ENCODE measurements at places on chromosomes 3 and 15.

DNA sequence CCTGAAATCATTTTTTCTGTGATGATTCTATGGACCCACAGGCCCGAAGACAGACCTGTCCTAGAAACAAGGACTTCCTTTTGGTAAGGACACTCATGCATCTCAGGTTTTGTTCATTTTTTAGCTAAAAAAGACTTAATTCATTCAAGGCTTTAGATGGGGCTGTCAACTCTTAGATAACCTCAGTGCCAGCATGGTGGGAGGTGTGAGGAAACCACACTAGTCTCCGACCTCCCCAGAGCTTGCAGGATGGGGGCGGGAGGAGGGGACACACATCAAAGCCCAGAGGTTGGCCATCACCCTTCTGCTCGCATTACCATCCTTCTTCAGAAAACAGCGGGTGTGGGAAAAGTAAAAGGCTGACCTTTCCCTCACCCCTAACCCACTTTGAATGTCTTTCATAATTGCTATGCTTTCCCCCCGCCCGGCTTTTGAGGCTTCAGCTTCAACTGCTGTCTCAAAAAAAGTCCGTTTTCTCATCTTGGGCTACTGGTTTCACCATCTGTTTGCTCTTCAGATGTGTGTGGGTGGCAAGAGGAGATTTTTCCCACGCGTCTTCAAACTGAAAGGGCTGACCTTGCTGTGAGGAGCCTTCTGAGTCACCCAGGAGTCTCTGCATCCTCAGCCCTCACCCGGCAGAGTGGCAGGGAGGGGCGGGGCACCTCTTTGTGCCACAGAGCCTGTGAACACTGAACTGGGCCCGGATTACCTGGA is 27.6 kb upstream of the CXCR6 start:
- peak; percentile 94 for DNase-seq

DNA sequence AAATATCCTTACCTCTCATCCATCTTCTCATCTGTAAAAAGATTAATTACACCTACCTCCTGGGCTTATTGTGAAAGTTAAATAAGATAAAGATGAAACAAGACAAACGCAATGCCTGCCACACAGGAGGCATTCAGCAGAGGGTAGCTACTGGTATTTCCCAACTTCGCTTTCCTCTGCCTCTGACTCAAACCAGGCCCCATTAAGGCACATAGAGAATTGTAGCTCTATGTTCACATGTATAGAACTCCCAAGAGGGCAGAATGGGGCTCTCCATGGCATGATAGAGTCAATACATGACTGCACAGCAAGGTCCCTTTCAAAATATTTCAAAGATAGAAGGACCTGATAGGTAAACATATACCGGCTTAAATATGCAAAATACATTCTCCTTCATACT is 1.4 kb downstream of the LYSMD2 start:
- DNase-seq = no peak

- DNase-seq = no peak
Observed at GRCh38 chr3:72279631-72280041, 494.7 kb upstream of the PROK2 start.

GRCh38 chr3:123347691-123348264 is 101.1 kb downstream of the ADCY5 start:
- no peak for DNase-seq

DNA sequence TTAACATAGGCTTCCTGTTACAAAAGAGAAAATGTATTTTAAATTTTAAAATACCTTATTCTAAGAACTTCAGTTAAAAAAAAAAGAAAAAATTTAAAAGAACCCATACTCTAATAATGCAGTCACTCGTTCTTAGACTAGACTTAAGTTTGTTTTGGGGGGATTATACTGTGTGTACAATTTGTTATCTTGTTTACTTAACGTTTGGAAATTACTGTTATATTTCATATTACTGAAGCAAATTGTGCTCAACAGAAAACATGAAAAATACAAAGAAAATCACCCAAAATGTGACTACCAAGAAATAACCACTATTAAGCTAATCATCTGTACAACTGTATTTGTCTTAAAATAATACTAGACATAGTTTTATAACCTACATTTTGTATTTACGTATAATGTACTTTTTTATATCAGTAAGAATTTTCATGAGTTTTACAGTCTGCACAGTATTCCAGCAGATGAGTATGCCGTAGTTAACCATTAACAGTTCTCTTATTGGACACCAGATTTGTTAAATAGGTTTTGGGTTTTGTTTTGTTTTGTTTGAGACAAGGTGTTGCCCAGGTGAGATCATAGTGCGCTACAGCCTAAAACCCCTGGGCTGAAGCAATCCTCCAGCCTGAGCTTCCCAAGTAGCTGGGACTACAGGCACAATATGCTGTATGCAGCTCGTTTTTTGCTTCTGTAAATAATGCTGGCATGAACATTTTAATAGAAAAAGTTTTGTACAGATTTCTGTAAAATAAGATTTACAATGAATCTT is 88.8 kb upstream of the CHD2 start:
- no peak for DNase-seq

GRCh38 chr15:43547539-43547938 is 30.1 kb downstream of the MAP1A start:
- DNase-seq = no peak

DNA sequence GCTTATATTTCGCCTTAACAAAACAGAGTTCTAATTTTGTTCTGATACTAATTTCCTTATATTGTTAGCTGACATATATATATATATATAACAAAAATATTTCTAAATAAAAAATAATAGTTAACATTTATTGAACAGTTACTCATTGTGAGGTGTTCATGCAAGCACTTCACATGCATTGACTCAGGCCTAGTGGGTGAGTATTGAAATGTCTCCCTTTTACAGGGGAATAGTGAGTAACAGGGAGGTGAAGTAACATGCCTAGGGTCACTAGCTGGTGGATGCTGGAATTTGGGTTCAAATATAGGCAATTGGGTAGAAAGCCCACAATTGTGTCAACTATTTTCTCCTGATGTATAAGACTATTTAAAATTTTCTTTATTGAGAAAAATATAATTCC is 102.6 kb upstream of the ZPLD1 start:
- DNase-seq = no peak

- DNase-seq = peak; percentile 92
Observed at GRCh38 chr3:132722165-132723023, at the start of gene NPHP3. Gene NPHP3, minus strand, starts transcription at chr3:132722409. Its CDS starts 54 bp downstream, at chr3:132722355.

- DNase-seq = peak; percentile 24
Observed at GRCh38 chr3:119912220-119912619, 130.3 kb downstream of the NR1I2 start.

- peak; percentile 12 for DNase-seq
Observed at GRCh38 chr15:87224404-87224803, 1032.1 kb downstream of the NTRK3 start.

DNA sequence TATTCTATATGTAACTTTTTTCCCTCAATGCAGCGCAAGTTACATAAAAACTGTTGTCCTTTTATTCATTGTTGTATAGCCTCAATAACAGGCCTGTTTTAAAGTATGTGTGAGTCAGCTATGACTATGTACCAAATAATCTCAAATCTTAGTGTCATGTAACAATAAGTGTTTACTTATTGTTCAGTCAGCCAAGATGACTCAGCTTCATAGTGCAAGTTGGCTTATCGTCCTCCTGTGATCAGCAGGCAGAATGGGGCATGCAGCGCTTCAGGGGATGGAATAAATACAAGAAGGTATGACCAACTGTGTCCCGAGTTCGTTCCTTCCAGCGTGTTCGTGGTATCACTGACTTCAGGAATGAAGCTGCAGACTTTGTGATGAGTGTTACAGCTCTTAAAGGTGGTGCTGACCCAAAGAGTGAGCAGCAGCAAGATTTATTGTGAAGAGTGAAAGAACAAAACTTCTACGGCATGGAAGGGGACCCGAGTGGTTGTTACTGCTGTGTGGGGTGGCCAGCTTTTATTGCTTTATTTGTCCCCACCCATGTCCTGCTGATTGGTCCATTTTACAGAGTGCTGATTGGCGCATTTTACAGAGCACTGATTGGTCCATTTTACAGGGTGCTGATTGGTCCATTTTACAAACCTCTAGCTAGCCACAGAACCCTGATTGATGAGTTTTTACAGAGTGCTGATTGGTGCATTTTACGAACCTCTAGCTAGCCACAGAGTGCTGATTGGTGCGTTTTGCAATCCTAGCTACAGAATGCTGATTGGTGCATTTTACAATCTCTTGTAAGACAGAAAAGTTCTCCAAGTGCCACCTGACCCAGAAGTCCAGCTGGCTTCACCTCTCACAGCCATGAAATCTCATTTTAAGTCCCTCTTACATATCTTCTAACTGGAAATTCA is 1016.0 kb downstream of the MCTP2 start:
- peak; percentile 96 for DNase-seq

DNA sequence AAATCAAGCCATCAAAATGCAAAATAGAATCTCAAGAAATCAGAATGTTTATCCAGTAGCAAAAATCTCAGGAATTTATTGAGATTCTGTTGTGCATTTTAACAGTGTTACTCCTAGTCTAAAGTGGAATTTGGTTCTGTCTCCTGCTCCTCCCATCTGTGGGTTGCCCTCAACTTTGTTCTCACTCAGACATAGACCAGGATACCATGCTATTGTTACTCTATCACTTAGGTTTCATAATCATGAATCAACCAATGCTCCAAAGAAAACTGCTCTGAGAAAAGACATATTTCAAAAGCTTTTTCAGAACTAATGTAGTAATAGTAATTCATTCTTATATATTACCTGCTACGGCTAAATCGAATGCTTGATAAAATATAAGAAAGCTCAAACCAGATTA is 274.7 kb downstream of the RBMS3 start:
- no peak for DNase-seq

DNA sequence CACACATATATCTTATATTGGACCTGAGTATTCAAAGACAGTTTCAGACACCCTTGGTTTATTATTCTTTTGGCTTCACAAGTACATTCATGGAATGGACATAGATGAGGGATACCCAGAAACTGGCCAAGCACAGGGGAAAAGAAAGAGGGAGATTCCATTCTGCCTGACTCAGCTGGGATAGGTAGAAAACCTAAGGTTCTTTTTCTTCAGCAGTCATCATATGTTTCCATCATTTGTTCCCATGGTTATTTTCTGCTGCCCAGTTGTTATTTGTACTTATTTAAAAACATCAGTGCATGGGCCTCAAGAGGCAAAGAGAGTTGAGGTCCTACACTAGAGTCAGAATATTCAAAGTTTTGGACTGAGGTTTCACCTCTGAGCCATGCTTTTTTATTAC is 91.8 kb downstream of the FILIP1L start:
- no peak for DNase-seq

All from fibroblast of mammary gland (primary cell).